Smooth muscle cell of the umbilical artery (primary cell): ENCODE measurements at places on chromosomes 7 and 10. TPM values are rescaled to one million over a fixed set of nuclear protein-coding genes. Genes with fewer than 3 reads are reported as not detected.

ZDHHC4 gene
- 52.9 and 67.7 TPM in 2 replicates for total RNA-seq

ASB13 gene
- 8.6 and 11.6 TPM in 2 replicates for total RNA-seq

UMAD1 gene
- 9.9 and 14.0 TPM in 2 replicates for total RNA-seq

CYP2C19 gene
- total RNA-seq = not detected in 2 replicates

C7orf57 gene
- total RNA-seq = not detected in 2 replicates

TACC2 gene
- total RNA-seq = 2.4 and 7.8 TPM in 2 replicates

C10orf143 gene
- 0.32 and 0.59 TPM in 2 replicates for total RNA-seq

BRAF gene
- 16.3 and 26.2 TPM in 2 replicates for total RNA-seq

TMEM243 gene
- total RNA-seq = 30.9 and 35.0 TPM in 2 replicates

HTRA1 gene
- total RNA-seq = 227 and 344 TPM in 2 replicates

CPA2 gene
- total RNA-seq = not detected in 2 replicates

PAX4 gene
- total RNA-seq = not detected in 2 replicates

SPDYE3 gene
- total RNA-seq = not detected in 2 replicates

ELFN1 gene
- 0.30 and 0.74 TPM in 2 replicates for total RNA-seq

NUTM2A gene
- 0.30 and 0.37 TPM in 2 replicates for total RNA-seq

IRF5 gene
- total RNA-seq = 0.14 TPM in 1 of 2 replicates, not detected in the other

EBLN1 gene
- total RNA-seq = not detected in 2 replicates

FAM241B gene
- total RNA-seq = 0.89 and 1.3 TPM in 2 replicates
